ENCODE measurements at places on chromosomes 2 and 18. TPM values are rescaled to one million over a fixed set of nuclear protein-coding genes. Genes with fewer than 3 reads are reported as not detected.

Gene WDFY1
- total RNA-seq, result 58.1 TPM

GRCh38 chr2:231884438-231885140, 41.6 kb downstream of the NPPC start:
- DNase-seq, result no peak

- no peak for DNase-seq
These were observed 88.4 kb downstream of the NYAP2 start for GRCh38 chr2:225487878-225488416.

- DNase-seq, result no peak
These were observed 200.6 kb downstream of the RND3 start for GRCh38 chr2:150286730-150287362.

GRCh38 chr2:39435234-39435633, 1.9 kb downstream of the MAP4K3 start:
- no peak for DNase-seq

- DNase-seq, result no peak
These were observed 60.7 kb downstream of the KCTD18 start for GRCh38 chr2:200449149-200449548.

Gene EMILIN1
- total RNA-seq, result 17.1 TPM

Gene CAPN14
- total RNA-seq, result not detected

Gene EVX2
- not detected for total RNA-seq

Gene SRD5A2
- not detected for total RNA-seq

- no peak for DNase-seq
These were observed 36.4 kb downstream of the FLACC1 start for GRCh38 chr2:201320701-201321100.

GRCh38 chr18:6482198-6482977, 67.7 kb upstream of the L3MBTL4 start:
- DNase-seq, result no peak

DNA sequence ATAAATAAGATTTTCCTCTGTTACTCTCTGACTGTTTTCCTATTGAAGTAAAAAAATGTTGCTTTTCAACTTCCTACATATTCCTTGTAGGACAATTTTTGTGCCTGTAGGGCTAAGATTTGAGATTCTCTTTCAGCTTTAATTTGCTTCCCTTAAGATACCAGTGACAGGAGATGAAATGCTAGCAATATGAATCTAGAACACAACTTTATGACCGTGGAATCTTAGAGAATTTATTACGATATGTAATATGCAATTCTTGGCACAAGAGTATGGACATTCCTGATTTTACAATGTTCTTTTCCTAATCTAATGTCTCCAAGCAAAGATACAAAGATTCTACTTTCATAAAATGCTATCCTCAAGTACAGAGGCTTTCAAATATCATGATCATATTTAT, 180.9 kb downstream of the KCNE4 start:
- DNase-seq, result no peak

- no peak for DNase-seq
These were observed 38.1 kb upstream of the OTX1 start for GRCh38 chr2:63012541-63012940.

DNA sequence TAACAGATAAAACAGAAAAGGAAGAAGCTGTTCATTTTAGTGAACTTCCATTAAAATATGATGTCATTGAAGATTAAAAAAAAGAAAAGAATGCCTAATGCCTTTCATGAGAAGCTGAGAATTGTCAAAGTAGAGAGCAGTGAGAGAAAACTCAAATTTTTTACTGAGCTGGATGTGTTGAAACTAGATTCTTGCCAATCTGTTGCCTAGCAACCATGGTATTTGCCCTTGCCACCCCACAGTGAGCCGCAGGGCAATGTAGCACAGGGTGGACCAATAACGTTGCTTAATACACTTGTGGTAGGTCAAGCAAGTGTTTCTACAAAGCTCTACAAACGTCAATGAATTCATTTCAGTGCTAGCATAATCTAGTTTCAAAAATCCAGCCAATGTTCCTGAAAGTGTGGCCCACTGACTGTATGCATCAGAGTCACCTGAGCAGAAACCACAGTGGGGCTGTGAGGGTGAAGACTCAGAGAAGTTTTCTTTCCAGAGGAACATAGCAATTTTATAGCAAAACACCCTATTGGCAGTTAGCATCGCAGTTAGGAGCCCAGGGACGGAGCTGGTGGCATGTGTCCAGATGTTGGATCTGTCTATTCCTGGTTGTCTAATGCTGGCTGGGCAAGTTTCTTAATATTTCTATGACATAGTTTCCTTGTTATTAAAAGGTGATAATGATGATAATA, 132.2 kb downstream of the DOCK10 start:
- no peak for DNase-seq

DNA sequence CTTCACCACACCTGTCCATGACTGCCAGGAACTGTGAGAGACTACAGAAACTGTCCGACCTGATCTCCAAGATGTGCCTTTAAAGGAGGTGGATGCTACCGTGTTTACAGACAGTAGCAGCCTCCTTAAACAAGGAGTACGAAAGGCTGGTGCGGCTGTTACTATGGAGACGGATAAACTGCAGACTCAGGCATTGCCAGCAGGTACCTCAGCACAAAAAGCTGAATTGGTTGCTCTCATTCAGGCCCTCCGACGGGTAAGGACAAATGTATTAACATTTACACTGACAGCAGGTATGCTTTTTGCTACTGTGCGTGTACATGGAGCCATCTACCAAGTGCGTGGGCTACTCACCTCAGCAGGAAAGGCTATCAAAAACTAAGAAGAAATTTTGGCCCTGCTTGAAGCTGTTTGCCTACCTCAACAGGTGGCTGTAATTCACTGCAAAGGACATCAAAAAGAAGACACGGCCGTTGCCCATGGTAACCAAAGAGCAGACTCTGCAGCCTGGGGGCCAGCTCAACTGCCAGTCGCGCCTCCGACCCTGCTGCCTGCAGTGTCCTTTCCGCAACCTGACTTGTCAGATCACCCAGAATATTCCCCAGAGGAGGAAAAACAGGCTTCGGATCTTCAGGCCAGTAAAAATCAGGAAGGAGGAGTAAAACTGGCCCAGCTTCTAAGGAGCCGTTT, 30.9 kb downstream of the SKA1 start:
- DNase-seq, result no peak

Data from Peyer's patch (tissue), 4 donors.